ENCODE measurements at places on chromosomes 6 and 20. TPM values are rescaled to one million over a fixed set of nuclear protein-coding genes. Genes with fewer than 3 reads are reported as not detected.
A peak's percentile ranks its signal among the peaks of the same experiment; 100 is the strongest.

DNA sequence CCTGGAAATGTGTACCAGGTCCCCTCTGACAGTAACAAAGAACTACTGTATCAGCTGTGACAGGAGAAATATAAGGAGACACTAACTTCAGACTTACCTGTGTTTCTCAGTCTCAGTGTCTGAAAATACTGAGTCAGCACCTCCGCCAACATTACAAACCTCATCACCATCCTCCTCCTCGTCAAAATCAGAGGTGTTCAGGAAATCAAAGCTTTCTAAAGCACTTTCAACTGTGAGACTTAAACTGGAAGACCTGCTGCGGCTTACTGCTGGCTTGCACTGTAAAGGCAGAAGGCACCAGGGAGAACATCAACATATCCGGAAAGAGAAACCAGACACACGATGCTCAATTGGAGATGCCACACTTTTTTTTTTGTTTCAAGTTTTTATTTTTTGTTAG lies 40.3 kb upstream of the ARMH2 start:
- H3K4me1 ChIP-seq, result peaks cover 6% of the 10 kb centered on the region
- H3K27me3 ChIP-seq, result no peaks in the 10 kb centered on the region
- H3K4me3 ChIP-seq, result no peak overlapping the region
- no peaks in the 10 kb centered on the region for H3K36me3 ChIP-seq
- no peak for DNase-seq

DNA sequence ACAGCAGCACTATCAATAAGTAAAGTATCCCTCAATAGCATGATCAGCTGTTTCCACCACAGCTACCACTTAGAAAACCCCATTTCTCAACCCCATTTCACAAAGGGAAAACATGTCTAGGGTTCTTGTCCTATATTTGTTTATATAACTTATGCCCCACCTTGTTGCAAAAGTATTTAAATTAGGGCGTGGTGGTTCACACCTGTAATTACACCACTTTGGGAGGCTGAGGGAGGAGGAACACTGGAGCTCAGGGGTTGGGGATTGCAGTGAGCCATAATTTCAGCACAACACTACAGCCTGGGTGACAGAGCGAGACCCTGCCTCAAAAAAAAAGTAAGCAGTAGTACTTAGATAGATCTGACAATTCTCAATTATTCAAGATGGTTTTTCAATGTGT lies 3.7 kb downstream of the MRPL14 start:
- H3K36me3 ChIP-seq, result no peaks in the 10 kb centered on the region
- H3K4me3 ChIP-seq, result no peak overlapping the region
- no peak overlapping the region for H3K27ac ChIP-seq
- no peak for DNase-seq
- H3K27me3 ChIP-seq, result peaks cover 8% of the 10 kb centered on the region
- peaks cover 42% of the 10 kb centered on the region for H3K4me1 ChIP-seq

Gene MYLK2
- 1.7 TPM for total RNA-seq

DNA sequence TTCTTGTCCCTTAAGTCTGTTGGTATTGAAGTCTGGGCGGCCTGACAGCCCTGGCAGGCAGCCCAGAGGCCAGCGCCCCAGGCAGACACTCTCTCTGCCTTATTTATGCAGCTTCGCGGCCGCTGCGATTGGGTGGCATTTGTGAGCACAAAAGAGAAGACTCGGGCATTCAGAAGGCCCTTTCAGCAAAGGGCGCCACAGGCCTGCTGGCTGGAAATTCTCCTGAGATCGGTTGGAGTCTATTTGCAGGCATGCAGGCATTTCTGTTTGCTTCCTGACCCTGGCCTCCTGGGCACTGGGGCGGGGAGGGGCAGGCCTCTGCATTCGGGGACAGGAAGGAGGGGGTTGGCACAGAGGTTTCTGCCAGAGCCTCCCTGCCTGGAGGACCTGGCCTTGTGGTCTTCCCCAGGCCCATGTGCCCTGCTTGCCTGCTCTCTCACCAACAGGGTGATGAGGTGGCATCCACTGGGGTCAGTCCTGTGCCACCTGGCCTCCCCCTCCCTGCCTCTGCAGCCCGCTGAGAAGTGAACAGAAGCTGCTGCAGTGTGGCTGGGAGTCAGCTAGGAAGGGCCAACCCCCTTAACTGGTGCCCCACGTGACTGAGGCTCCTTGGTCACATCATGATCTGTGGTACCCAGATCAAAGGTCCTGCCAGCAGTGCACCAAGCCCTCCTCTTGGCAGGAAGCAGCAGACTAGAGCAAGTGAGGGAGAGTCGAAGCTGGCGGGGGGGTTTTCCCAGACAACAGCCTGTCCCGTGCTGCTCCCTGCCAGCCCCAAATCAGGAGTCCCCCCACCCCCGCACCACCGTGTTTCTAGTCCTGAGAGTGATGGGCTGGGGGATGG lies 16.6 kb upstream of the CCDC167 start:
- DNase-seq, result no peak
- H3K36me3 ChIP-seq, result no peaks in the 10 kb centered on the region
- H3K4me3 ChIP-seq, result no peak overlapping the region
- H3K4me1 ChIP-seq, result peaks cover 10% of the 10 kb centered on the region
- H3K27me3 ChIP-seq, result peaks cover 9% of the 10 kb centered on the region
- H3K27ac ChIP-seq, result no peak overlapping the region

- H3K4me3 ChIP-seq, result peak overlapping the region; percentile 94
- no peak for DNase-seq
- H3K36me3 ChIP-seq, result peaks cover 5% of the 10 kb centered on the region
- H3K4me1 ChIP-seq, result peaks cover 23% of the 10 kb centered on the region
Measured at GRCh38 chr6:70412252-70413113, 825 bp upstream of the FAM135A start.
